ENCODE measurements at places on chromosomes 6 and 20. TPM values are rescaled to one million over a fixed set of nuclear protein-coding genes. Genes with fewer than 3 reads are reported as not detected.

The TNXB gene
- 207 TPM for total RNA-seq

The FAM162B gene
- 19.6 TPM for total RNA-seq

- H3K27me3 ChIP-seq, result no peaks in the 10 kb centered on the region
- H3K4me3 ChIP-seq, result no peak overlapping the region
- peaks cover 8% of the 10 kb centered on the region for H3K4me1 ChIP-seq
- H3K27ac ChIP-seq, result no peak overlapping the region
Observed at GRCh38 chr6:106125925-106126435, 39.8 kb downstream of the PRDM1 start.

GRCh38 chr6:106805771-106806170 lies 168.8 kb downstream of the CD24 start:
- no peaks in the 10 kb centered on the region for H3K27me3 ChIP-seq
- DNase-seq, result no peak
- no peaks in the 10 kb centered on the region for H3K36me3 ChIP-seq
- no peaks in the 10 kb centered on the region for H3K4me1 ChIP-seq

The STK38 gene
- 31.9 TPM for total RNA-seq

DNA sequence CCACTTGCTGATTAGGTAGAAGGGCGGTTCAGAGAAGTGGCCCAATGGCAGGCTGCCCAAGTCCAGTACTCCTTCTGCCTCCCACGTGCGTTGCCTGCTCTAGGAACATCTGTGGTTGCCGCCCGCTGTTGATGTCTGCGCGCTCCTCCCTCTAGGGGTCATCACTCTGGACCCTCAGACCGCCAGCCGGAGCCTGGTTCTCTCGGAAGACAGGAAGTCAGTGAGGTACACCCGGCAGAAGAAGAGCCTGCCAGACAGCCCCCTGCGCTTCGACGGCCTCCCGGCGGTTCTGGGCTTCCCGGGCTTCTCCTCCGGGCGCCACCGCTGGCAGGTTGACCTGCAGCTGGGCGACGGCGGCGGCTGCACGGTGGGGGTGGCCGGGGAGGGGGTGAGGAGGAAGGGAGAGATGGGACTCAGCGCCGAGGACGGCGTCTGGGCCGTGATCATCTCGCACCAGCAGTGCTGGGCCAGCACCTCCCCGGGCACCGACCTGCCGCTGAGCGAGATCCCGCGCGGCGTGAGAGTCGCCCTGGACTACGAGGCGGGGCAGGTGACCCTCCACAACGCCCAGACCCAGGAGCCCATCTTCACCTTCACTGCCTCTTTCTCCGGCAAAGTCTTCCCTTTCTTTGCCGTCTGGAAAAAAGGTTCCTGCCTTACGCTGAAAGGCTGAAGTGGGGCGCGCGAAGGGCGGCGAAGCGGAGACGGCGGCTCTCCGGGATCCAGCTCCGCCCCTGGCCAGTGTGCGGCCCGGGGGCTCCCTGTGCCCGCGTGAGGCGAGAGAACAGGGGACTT lies 8.5 kb downstream of the TRIM15 start:
- H3K27me3 ChIP-seq, result peaks cover 8% of the 10 kb centered on the region
- H3K27ac ChIP-seq, result no peak overlapping the region

DNA sequence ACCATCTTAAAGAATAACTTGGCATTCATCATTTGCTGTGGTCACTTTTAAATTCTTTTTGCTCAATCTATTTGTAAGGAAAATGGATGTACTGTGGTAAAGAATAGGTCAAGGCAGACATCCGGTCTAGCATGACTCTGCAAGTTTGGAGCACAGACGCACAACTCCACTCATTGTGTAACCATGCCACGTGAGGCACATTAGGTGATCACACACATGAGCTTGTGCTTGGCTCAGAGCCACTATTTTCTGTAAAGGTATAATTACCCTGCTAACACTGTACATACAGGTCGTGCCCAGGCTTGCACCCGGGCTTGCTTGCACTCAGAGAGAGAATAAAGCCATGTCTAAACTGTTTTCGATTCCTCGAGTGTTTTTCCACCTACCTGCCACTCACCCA lies 1289.1 kb upstream of the ADGRB3 start:
- DNase-seq, result no peak
- H3K4me3 ChIP-seq, result no peak overlapping the region
- H3K27me3 ChIP-seq, result no peaks in the 10 kb centered on the region
- no peaks in the 10 kb centered on the region for H3K4me1 ChIP-seq
- no peak overlapping the region for H3K27ac ChIP-seq

The ANGPT4 gene
- total RNA-seq, result 0.98 TPM

GRCh38 chr6:53938810-53939209 lies 144.0 kb downstream of the LRRC1 start:
- H3K27ac ChIP-seq, result no peak overlapping the region
- H3K36me3 ChIP-seq, result no peaks in the 10 kb centered on the region
- H3K27me3 ChIP-seq, result no peaks in the 10 kb centered on the region
- DNase-seq, result no peak

DNA sequence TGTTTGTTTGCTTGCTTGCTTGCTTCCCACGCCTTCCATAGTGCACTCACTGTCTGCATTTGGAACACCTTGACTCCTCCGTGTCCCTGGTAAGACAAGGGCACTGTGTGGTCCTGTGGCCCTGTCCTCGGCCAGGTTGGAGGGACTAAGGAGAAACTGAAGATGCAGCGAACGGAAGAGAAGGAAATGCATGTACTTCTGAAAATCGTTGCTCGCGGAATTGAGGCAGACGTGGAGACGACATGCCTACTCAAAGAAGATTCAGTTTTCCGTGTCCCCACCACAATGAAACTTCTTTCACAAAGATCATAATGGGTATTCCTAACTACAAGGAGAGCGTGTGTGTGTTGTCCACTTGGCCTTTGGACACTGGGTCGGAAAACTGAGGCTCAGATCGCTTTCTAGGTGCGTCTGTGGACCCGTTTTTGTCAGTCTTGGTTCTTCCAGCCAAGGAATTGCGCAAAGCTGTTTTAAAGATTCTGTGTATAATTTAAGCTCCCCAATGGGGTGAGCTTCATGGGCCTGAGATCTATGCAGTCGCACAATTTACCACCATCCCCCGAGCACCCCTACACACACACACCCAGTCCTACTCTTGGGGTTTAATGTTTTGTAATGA lies 120.4 kb upstream of the ZNF184 start:
- no peak overlapping the region for H3K27ac ChIP-seq
- H3K4me3 ChIP-seq, result no peak overlapping the region
- H3K36me3 ChIP-seq, result no peaks in the 10 kb centered on the region

DNA sequence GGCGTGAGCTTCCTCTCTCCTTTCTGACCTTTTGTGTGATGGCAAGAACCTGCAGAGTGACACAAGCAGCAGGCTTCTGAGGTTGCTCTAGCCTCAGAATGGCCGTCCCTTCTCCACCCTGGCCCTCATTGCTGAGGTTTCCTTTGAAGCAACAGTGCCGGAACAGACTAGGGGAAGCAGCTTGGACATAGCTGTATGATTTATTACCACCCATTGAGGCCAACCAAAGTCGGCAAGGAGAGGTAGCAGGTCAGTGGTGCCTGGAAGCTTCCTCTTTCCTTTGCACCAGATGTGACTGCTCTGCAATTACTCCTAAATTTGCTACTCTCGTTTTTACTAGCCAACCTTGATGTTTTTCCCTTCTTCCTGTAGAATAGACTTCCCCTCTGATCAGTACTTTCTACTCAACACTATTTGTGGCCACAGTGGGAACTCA lies 31.4 kb downstream of the PTPN1 start:
- no peak overlapping the region for H3K4me3 ChIP-seq
- H3K4me1 ChIP-seq, result peaks cover 79% of the 10 kb centered on the region
- DNase-seq, result no peak

The SPATS1 gene
- not detected for total RNA-seq

DNA sequence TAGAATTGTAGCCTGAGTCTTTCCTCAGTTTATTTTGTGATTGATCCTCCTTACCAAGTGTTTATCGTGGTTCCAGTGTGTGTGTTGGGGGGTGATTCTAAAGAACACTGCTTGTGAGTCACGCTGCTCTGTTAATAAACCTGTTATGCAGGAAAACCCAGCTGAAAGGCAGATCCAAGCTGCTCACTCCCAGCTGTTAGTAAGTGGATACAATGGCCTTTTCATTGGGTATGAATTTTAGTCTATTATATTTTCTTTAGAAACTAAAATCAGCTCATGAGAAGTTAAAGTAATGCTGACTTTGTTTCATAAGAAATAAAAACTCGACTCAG lies 12.2 kb upstream of the DSTN start:
- H3K27ac ChIP-seq, result peak overlapping the region; percentile 81
- DNase-seq, result no peak
- peaks cover 30% of the 10 kb centered on the region for H3K4me1 ChIP-seq
- no peaks in the 10 kb centered on the region for H3K27me3 ChIP-seq

The FIG4 gene
- total RNA-seq, result 15.2 TPM

GRCh38 chr6:24546439-24546838 lies 51.7 kb downstream of the ALDH5A1 start:
- no peaks in the 10 kb centered on the region for H3K4me1 ChIP-seq
- DNase-seq, result no peak
- H3K27me3 ChIP-seq, result no peaks in the 10 kb centered on the region
- no peaks in the 10 kb centered on the region for H3K36me3 ChIP-seq
- H3K27ac ChIP-seq, result no peak overlapping the region
- H3K4me3 ChIP-seq, result no peak overlapping the region

DNA sequence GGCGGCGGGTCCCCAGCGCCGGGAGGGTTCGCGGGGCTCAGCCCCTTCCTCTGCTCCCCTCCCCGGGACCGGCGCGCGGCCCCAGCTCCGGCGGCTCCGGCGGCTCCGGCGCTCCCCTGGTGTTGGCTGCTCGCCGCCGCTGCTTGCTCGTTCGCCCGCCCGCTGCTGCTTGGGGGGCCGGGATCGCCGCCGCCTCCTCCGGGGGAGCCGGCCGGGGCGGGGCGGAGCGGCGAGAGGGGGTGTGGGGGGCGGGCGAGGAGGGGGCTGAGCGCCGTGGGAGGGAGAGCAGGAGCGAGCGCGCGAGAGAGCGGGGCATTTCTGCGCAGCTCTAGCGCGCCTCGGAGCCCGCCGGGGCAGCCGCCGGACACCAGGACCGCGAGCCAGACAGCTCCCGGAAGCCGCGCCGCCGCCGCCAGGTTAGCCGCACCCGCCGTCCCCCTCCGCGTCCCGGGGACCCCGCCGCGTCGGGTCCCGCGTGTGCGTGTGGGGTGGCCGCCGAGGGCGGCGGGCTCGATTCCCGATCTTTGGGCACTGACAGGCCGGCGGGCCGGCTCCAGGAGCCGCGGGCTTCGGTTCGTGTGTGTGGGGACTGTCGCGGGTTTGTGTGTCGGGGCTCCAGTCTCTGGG lies 62.0 kb upstream of the EPB41L1 start:
- H3K27ac ChIP-seq, result peak overlapping the region; percentile 47
- DNase-seq, result no peak
- no peaks in the 10 kb centered on the region for H3K36me3 ChIP-seq

DNA sequence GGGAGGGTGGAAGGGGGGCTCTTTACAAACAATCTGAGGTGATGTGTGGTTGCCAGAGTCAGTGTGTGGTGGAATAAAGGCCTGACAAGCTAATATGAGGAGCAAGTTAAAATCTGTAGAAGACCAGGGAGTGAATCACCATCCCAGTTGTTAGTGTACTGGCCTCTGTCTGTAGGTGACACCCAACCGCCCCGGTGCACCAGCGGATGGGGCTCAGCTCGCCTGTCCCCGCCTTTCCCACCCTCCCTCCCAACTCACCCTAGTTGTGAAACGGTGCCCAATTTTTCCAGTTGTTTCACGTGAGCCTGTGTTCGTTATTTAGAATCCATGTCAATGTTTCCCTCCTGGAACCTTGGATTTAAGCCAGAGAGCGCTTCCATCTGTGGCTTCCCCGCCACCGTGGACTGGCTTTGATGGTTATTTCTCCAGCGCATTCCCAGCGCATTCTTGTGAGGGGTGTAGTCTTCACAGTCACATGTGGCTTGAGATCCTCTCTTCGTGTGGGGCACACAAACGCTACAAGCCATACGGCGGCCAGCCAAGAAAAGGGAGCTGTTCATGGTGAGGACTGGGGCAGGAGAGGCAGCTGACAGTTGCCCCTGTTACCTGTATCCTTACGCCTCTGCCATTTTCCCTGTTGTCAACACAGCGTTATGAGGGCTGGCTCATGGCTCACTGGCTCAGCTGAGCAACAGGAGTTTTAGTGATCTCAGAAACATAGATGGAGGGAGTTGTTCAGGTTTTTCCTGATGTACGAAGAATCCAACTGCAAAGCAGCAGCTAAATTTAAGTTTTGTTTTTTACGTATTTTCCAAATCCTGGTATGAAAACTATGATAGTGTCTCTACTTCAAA lies 137.6 kb downstream of the ZDHHC14 start:
- DNase-seq, result no peak
- H3K4me1 ChIP-seq, result no peaks in the 10 kb centered on the region
- H3K36me3 ChIP-seq, result no peaks in the 10 kb centered on the region
- H3K4me3 ChIP-seq, result no peak overlapping the region
- no peak overlapping the region for H3K27ac ChIP-seq
- no peaks in the 10 kb centered on the region for H3K27me3 ChIP-seq

The HLA-DRB1 gene
- 25.5 TPM for total RNA-seq

DNA sequence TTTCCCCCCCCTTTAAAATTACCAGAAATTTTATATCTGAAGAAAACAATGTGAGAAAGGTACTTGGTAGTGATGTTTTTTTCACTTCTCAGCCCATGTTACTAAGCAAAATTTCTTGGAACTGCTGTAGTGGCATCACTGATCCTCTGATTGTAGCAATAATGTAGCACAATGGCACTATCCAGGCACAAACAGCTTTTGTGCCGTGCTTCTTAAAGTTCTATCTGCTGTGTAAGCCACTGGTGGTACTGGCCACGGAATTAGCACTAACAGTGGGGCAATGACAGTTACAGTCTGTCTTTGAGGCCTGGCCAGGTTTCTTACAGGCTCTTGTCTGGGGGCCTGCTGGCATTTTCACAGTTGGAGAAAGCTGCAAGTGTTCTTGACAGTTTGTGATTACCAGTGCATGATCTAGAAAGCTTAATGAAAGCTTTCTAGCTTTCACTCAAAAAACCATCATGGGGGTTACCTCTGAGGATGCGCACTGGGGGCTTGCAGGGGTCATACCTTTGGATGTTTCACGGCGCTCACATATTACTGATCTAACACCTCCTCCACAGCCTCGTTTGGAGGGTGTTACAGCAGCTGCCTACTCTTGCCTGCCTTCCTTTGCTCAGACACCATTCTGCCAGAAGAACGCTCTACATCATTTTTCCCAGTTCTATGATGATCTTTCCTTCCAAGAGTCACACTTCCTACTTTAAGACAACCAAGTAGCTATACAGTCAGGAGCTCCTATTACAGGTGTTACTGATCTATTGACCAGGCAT lies 58.4 kb upstream of the ARMH2 start:
- H3K4me1 ChIP-seq, result peaks cover 29% of the 10 kb centered on the region
- no peaks in the 10 kb centered on the region for H3K36me3 ChIP-seq
- DNase-seq, result no peak
- no peaks in the 10 kb centered on the region for H3K27me3 ChIP-seq
- peak overlapping the region; percentile 16 for H3K27ac ChIP-seq

The TRIM40 gene
- total RNA-seq, result not detected
